ENCODE measurements at places on chromosomes 6 and 20.

DNA sequence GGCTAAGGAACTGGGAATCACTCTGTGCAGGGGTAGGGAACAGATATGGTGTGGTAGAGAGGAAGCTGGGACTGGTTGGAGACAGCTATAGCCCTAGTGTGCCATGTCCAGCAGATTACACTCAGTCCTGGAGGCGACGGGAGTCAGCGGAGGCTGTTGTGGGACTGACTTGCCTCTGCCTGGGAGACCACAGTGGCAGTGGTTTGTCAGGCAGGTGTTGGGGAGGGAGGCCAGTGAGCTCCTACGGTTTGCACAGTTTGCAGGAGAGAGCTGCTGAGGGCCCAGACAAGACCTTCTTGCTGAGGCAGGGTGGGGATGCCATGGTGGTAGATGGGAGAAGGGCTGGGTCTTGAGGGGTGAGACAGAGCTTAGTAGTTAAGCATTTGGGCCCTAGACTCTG is 4.9 kb downstream of the PLCG1 start:
- DNase-seq: no peak

DNA sequence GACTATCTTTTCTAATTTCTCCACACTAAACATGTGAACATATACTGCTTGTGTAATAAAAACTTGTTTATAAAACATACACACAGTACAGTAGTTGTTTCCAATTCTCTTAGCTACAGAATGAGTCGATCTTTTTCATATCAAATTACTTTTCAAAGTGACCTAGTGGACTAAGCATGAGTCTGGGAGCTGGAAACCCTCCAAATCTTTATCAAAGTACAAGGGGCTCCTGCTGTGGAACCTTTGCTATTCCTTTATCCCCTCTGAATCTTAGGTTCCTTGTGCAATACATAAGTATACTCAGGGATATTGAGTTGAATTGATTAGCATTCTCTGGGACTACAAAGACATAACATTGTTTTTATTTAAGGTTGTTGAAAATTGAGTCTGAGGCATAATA is 48.7 kb upstream of the TAB2 start:
- DNase-seq: no peak

- no peak for DNase-seq
Observed at GRCh38 chr20:16486532-16486931, 86.7 kb downstream of the KIF16B start.

GRCh38 chr6:110266996-110267395 is 86.8 kb downstream of the CDC40 start:
- no peak for DNase-seq

DNA sequence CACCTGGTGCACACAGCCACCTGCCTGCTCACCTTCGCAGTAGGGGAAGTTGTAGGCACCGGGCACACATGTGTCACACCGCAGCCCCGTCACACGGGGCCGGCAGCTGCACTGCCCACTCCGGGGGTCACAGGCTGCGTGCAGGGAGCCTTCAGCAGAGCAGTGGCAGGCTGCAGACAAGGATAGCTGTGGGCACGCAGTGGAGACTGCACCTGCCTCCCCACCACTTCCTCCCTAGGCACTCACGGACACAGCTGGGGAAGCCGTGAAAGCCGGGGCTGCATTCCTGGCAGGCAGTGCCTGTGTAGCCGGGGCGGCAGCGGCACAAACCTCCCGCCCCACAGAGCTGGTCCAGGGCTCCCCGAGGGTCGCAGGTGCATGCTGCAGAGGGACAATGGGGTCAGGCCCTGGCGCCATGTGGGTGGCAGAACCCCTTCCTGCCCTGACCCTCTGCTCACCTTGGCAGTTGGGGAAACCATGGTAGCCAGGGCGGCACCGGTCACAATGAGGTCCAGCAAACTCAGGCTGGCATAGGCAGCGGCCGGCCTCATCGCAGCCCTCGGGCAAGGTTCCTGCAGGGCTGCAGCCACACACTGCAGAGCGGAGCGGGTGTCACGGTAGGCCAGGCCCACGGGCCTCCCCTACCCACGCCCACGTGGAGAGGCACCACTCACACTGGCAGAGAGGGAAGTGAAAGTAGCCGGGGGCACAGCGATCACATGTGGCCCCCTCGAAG is 29.4 kb downstream of the LAMA5 start:
- DNase-seq: no peak

DNA sequence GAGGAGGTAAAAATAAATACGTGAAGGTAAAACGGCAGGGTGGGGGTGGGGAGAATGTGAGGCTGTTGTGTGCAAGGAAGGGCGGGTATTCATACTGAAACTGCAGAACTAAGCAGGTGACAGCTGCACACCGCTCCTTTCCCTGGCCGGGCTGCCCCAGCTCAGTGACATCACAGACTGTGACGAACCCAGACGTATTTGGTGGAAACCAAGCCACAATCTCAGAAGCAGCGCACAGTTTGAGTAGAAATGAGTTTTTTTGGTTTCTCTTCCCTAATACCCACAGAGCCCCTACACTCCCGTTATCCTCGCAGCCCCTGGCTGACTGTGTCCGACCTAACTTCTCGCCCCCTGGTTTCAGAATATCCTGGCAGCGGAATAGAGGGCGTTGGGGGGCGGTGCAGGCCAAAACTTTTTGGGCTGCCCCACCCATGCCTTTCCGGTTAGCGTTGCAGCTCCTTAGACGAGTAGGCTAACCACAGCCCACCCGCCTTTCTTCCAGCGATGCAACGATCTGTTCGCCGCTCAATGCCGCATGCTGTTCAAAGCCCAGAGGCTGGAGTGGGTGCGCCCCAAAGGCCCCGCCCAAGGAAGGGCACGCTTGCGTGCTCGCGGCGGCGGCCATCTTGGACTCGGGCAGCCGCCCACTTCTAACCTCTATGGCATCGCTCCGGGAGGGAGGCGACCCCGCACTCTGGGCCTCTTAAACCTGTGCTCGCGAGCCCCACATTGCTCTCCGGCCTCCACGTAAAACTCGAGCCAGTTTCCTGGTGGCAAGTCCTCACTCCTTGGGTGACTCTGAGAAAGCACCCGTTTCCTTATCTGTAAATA is 9.1 kb downstream of the BAK1 start:
- DNase-seq: peak; percentile 98

GRCh38 chr6:136641873-136642465 is 91.7 kb upstream of the MAP7 start:
- DNase-seq: no peak

GRCh38 chr6:107676042-107676441 is 148.1 kb downstream of the SCML4 start:
- DNase-seq: no peak

DNA sequence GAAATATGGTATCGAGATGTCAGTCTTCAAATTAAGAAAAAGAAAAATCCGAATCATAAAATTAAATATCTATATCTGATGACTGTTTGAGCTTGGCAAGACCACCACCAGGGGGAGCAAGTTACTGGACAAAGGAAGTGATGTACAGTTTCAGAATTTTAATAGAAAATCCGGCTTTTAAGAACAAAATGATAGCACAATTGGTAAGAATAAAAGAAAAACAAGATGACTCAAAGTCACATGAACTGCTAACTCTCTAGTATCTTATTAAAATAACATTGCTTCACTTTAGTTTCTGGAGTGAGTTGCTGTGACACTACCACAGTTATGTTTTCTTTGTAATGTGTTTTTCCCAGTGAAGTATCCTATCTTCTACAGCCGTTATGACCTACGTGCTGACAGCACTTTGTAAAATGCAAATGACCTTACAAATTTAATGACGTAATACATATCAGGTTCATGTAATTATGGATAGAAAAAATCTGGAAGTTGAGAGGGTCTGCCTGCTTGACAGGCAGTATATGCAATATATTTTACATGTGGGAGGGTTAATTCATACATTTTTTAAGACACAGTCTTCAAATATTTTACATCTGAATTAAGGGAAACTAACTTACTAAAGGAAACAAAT is 405.3 kb upstream of the HS3ST5 start:
- no peak for DNase-seq

- DNase-seq: no peak
Observed at GRCh38 chr6:2351807-2352431, 106.5 kb upstream of the GMDS start.

- DNase-seq: no peak
Observed at GRCh38 chr6:84623956-84624680, 140.3 kb downstream of the TBX18 start.

DNA sequence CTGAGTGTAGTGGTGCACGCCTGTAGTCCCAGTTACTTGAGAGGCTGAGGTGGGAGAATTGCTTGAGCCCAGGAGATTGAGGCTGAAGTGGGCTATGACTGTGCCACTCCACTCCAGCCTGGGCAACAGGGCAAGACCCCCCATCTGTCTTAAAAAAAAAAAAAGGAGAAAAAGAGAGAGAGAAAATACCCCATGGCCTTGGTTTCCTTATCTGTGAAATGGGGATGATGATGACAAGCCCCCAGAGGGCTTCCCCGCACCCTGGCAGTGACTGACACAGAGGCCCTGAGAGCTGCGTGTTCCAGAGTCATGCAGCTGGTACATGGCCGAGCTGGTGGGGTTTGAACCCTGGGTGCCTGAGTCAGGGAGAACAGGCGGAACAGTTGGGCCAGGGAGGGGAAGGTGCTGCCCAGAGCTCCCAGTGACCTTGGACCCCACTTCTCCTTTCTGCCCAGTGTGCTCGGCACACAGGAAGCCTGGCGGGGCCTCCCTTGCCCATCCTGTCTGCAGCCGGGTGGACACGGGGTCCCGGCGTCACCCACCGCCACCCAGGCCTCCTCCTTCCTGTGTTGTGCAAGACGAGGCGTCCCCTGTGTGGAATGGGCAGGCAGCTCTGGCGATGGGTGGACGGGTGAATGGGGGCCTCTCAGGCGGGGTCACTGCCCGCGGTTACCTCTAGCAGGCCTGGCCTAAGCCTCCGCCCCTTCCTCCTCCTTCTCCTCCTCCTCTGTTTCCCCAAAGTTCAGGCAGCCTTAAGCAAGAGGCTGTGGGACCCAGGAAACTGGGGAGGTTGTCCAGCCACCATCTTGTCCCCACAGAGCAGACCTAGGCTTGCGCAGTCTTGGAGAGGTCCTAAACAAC is 84.2 kb downstream of the CEBPB start:
- DNase-seq: no peak

DNA sequence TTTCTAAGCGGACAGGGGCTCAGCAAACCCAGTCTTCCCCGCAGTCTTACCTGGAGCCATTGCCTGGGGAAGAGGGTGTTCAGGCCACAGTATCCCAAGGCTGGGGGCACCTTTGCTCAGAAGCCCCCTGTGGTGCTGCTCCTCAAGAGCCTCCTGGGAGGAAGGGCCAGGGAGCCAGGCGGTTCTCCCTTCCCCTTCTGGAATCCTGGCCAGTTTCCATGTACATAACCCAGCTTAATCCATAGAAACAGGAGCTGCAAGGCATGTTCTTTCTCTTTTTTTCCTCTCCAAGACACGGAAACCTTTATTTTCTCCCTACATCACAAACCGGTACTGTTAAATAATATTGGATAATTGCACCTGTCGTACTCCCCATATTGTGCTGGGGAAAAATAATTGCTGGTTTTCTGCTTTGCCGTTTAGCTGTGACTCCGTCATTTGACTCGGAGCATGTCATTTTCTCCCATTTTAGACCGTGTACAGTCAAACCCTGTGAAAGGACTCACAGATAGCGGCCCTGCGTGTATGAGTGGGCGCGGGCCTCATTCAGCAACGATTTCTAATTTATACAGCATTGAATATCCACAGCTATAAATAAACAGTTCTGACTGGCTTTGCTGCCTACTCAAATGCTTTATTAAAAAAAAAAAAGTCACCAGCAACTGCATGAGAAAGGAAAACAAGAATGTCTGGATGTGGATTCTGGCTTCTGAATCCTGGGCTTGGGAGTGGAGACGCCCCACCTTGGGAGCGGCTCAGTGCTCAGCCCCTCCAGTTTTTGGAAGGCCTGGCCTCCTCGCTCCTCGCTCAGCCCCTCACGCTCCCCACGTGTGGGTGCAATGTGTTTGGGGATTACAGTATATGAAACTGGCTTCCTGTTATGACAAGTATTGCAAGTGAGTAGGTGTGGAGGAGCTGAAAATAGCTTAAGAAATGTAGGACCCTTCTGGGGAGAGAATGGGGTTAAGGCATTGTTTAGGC is 67.3 kb downstream of the ADTRP start:
- DNase-seq: no peak

- DNase-seq: no peak
Observed at GRCh38 chr20:43833511-43834395, 80.9 kb upstream of the TOX2 start.

GRCh38 chr20:49786196-49786595 is 26.4 kb upstream of the SLC9A8 start:
- no peak for DNase-seq

DNA sequence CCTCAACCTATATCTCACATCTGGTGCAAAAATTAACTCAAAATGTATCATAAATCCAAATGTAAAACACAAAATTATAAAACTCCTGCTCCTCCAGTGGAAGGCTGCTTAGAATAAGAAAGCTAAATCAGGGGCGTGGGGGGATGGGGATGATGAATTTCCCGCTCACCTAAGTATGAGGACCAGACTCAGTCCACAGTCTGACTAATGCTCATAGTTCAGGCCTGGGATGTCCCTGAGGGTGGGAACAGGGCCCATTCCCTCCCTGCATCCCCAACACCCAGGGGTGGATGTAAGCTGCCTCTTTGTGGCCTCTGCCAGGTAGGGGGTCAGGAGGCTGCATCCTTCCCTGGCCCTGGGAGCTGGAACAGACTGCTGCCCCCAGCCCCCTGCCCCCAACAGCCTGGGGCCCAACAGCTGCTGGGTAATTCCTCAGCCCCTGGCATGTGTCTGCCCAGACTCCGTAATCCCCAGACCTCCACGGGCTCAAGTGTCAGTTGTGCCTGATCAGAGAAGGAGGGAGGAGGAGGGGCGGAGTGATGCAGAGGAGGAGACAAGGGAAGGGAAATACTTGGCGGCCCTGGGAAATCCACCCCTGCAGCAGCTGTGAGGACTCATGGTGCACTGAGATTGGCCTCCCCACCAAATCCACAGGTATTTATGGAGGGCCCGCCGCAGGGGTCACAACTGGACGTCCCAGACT is 224.5 kb downstream of the PREX1 start:
- no peak for DNase-seq

DNA sequence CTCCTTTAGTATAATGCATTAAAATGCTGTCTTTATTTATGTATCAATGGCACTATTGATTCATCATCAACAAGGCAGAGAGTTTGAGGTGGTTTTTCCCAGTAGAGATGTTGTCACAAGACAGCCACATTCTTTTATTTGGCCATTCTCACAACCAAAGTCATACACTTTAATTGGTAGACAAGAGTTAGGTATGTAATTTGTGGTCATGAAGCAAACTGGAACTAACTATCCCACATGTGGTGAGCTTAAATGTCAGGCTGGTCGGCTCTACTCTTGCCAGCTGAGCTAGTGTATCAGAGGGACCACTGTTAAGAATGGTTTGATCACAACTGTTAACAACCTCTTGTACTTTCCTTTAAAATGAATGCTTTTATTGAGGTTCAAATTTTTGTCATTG is 714.6 kb downstream of the CD109 start:
- DNase-seq: no peak
